ENCODE measurements at places on chromosomes 2 and 18.

GRCh38 chr2:8543060-8543382 is 138.8 kb upstream of the ID2 start:
- DNase-seq = no peak

GRCh38 chr2:65731476-65731875 is 299.1 kb upstream of the SPRED2 start:
- DNase-seq = no peak

GRCh38 chr2:100577777-100578176 is 15.0 kb downstream of the PDCL3 start:
- DNase-seq = no peak

DNA sequence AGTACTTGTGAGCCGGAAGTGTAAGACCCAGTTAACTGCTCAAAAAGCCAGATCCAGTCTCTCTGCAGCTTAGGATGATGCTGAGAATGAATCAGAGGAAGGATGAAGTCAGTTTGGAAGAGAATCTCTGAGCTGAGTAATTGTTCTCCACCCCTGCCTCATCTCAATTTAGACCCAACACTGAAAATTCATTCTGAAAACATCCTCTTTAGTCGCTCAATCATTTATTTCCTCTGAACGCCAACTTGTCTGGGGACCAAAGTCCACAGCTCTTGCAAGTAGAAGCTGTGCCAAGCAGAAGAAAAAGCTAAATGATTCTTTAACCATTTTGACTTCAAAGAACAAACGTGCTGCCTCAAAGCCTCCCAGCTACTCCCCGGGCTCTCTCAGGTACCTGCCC is 177.1 kb upstream of the KLHL29 start:
- no peak for DNase-seq

- DNase-seq = peak; percentile 52
These were observed 18.2 kb upstream of the SOX11 start for GRCh38 chr2:5674026-5674340.

- no peak for DNase-seq
These were observed 29.0 kb downstream of the PSME4 start for GRCh38 chr2:53941749-53942148.

DNA sequence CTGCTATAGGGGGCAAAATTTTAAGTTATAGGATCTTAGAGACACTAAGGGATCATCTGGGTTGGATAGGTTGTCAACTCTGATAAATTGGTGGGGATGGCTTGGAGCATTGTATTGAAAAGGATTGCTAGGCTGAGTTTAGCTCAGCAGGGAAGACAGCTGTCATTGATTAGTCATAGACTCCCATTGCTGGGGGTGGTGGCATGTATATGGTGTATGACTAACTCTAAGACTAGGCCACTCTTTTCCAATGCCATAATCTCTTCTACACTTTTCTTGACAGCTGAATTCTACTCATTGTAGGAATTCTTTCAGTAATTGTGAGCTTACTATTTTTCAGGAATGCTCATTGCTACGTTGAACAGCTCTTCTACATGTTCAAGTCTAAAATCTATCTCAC is 81.3 kb upstream of the PELI1 start:
- DNase-seq = peak; percentile 30

DNA sequence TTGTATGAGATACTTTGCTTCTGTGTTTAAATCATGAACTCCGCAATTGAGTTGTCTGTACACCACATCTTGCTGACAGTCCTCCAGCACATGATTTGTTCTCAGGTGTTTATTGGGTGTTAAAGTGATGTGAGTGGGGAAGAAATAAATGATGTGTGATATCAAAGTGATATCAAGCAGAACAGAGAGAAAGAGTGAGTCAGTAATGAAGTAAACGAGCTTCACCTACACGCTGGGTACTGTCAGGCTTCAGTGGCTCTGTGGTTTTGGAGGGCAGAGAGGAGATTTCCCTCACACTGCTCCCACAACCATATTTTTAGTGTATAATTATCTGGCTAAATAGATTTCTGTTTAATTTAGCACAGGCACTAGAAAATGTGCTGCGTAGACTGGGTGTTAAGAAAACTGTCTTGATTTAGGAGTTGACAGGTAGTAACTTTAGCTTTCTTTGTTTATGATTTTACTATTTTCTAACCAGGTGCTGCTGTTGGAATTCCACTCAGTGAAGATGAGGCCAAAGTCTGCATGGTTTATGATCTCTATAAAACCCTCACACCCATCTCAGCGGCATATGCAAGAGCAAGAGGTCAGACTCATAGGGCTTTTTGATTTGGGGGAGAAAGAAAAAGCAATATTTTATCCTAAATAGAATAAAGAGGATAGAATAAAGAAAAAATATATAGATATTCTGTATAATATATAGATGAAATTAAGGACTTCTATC is 21.2 kb downstream of the ATIC start:
- no peak for DNase-seq

- DNase-seq = no peak
These were observed 64.1 kb downstream of the SOX11 start for GRCh38 chr2:5756272-5756671.

GRCh38 chr2:88540346-88540745 is 86.9 kb downstream of the EIF2AK3 start:
- no peak for DNase-seq

DNA sequence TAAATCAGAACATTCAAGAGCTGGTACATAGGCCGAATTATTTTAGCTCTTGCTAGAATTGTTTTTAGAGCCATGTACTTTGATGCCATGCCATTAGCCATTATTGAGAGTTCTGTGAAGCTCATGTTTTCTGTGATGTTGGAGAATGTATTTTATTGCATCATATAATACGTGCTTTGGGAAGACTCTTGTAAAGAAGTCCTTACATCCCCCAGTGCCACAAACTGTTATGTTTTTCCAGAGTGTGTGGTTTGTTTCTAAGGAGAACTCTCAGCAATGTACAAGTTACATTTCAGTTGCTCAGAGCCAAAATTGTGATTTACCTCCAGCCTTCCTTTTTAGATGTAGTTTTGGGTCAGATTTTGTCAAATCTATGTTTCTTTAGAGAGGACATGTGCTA is 148.6 kb downstream of the HAUS1 start:
- peak; percentile 49 for DNase-seq
